ENCODE measurements at places on chromosomes 2 and 18. TPM values are rescaled to one million over a fixed set of nuclear protein-coding genes. Genes with fewer than 3 reads are reported as not detected.

The MYO5B gene
- polyA plus RNA-seq = not detected

The MGAT4A gene
- polyA plus RNA-seq = 113 TPM

The RUFY4 gene
- polyA plus RNA-seq = not detected

The ACVR1C gene
- not detected for polyA plus RNA-seq

The SCN1A gene
- polyA plus RNA-seq = not detected

The TRAPPC8 gene
- polyA plus RNA-seq = 16.2 TPM

The FBLN7 gene
- polyA plus RNA-seq = not detected

The TP53I3 gene
- polyA plus RNA-seq = 1.2 TPM

The GALNT3 gene
- polyA plus RNA-seq = 7.6 TPM

All from immature natural killer cell (primary cell).